ENCODE measurements at places on chromosomes 1 and 21.

- no peak for DNase-seq
These were observed 13.6 kb downstream of the S100A11 start for GRCh38 chr1:152023221-152023620.

DNA sequence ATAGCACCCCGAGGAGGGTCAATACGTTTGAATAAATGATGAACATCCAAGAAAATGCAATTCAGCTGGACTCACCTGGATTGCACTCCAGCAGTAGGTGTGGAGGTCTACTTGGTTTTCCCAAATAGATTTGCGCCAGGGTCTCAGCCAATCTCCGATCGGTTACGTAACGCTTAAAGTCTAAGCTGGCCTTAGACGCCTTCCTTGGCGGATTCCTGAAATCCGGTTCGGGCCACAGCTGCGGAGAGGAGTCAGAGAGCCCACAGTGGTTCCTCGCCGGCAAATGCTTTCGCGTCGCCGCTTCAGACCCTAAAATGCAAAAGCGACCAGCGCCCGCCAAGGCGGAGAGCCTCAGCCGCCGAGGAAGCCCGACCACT lies 322 bp downstream of the TFB2M start:
- DNase-seq, result no peak

GRCh38 chr1:19033926-19034680 lies 77.6 kb upstream of the IFFO2 start:
- peak; percentile 22 for DNase-seq

- no peak for DNase-seq
These were observed 415.7 kb upstream of the DAB1 start for GRCh38 chr1:57839526-57839925.

GRCh38 chr1:204725821-204726448 lies 40.4 kb upstream of the LRRN2 start:
- no peak for DNase-seq

DNA sequence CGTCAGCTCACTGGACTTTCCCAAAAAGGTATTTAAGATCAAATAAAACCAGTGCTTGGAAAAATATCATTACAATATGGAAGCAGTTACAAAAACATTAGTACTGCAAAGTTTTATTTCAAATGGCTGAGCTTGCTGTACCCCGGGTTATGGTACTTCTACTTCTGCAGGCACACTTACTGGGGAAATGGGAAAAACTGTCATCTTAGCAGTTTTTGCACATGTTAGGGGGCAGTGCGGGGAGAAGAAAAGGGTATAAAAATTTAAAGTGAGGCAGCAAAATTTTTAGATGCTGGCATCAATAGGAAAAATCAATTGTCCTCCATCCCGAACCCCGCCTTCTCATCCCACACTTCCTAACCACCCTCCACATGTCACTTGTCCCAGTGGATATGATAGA lies 133.4 kb downstream of the ATG4C start:
- no peak for DNase-seq

- DNase-seq, result no peak
These were observed 20.4 kb downstream of the LHX4 start for GRCh38 chr1:180250499-180250770.

GRCh38 chr1:13881385-13882088 lies 181.5 kb downstream of the PRDM2 start:
- DNase-seq, result no peak

- no peak for DNase-seq
These were observed 51.5 kb downstream of the C1orf21 start for GRCh38 chr1:184438363-184438762.

DNA sequence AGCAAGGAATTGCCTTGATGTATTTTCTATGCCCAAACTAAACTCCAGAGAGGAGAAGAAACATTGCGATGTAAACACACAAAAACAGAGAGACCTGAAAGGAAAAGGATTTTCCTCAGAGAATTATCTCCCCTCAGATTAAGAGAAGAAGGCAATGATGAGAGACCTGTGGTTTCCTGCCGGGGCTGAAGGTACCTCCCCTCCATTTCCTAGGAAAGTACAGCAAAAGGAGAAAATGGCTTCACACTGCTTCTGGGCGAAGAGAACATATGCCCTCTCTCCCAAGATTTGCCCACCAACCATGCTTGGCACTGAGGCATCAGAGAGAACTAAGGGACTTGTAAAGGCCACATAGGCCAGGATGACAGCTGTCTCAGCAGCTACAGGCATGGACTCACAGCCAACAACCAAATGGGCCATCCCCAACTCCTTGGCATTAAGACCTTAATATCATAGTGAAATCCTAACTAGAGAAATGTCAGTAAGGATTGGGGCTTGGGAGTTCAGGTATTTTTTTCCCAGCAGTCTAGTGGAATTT lies 523.0 kb downstream of the PTPRC start:
- DNase-seq, result no peak

GRCh38 chr1:160078512-160079195 lies 2.7 kb upstream of the KCNJ9 start:
- DNase-seq, result no peak

GRCh38 chr1:156479093-156480015 lies 21.2 kb downstream of the MEF2D start:
- peak; percentile 39 for DNase-seq

DNA sequence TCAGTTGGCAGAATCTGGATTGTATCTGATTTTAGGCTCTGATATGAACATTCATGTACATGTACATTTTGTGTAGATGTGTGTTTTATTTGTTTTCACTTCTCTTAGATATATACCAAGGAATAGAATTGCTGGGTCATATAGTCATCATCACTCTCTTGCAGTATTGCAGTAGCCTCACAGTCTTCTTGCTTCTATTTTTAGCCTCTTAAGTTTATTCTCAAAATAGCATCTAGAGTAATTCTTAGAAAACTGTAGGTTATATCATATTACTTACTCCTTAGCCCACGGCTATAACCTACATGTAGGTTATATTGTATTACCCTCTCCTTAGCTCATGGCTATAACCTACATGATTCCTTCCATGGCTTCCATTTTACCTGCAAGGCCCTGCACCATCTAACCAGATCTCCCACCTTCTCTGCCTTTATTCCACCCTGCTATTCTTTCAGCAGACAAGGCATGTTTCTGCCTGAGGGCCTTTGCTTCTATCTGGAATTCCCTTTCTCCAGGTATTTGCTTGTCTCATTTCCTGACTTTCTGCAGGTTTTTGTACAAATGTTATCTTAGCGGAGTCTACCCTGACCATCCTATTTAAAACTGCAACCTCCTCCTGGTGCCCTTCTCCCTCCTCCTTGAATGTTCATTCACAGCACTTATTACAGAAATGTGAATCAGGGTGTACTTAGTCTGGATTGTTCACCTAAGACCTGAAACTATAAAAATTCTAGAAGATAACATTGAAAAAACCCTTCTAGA lies 109.0 kb upstream of the ETV3 start:
- no peak for DNase-seq

DNA sequence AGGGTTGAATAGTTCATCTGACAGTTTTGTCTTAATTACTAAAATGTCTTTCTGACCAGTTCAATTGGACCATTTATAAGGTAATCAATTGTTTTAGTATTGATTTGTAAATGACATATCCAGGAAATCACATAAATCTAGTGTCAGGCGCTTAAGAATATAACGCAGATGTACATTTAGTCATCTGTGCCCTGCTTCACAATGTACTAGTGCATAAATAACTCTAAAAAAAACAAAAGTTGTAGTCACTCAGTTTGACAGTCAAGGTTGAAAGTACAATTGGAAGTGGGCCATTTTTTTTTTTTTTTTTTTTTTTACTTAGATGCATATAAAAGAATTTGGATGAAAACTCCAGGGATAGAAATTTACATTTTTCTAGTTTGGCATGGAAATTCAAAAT lies 490.4 kb downstream of the PTPRC start:
- DNase-seq, result no peak

- DNase-seq, result no peak
These were observed 317 bp downstream of the SPAG17 start for GRCh38 chr1:118184739-118185083.

DNA sequence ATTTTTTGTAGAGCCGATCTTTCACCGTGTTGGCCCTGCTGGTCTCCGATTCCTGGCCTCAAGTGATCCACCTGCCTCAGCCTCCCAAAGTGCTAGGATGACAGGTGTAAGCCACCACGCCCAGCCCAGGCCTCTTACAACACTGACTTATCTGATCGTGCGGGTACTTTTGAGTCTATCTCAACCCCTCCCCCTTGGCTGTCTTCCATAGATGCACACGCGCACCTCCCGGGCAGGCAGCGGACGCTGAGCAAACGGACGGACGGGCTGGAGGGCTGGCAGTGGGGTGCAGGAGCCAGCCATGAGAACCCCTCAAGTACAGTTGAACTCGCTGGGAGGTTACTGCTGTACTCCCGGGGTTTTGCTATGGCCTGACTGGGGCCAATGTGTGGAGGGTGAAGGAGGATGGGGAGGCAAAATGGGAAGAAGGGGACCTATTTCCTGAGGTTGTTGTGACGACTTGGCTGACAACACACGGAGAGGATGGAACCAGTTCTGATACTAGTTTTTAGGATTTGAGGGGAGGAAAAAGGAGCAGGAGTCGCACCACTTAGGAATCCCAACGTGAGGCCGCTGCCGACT lies 959 bp downstream of the CD58 start:
- DNase-seq, result peak; percentile 72

- DNase-seq, result no peak
These were observed 70.7 kb upstream of the MUTYH start for GRCh38 chr1:45410850-45411509.

GRCh38 chr1:173476197-173476664 lies 904 bp upstream of the PRDX6 start:
- no peak for DNase-seq
